ENCODE measurements at places on chromosomes 5 and 9.

- DNase-seq = peak; percentile 22
Observed at GRCh38 chr5:142717582-142718215, 31.8 kb upstream of the FGF1 start.

DNA sequence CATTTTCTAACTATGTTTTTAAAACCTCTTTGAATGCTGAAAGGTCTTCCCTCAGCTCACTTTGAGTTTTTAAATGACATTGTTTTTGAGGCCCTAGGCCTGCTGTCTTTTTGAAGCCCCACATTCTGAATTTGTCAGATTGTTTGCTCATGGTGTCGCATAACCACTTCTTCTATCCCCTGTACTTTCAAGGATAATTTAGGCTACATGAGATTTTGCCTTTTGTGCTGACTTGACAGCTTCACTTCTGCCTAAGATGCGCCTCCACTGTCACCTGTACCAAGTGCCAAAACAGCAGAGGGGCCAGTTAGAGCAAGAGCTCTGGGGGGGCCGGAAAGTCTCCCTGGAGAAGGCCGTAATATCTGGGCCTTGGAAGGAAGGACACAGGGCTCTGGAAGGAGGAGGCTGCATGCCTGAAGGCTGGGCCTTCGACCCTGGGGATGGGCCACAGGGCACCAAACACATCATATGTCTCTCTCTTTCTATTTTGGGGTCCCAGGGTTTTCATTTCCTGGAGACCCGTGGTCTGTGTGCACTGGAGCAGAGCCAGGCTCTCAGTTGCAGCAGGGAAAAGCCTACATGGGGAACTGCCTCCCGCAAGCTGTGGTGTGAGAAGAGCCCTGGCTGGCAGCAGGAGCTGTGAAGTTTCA lies 49.1 kb downstream of the NDST1 start:
- no peak for DNase-seq

- DNase-seq = no peak
Observed at GRCh38 chr5:11152368-11152767, 391.3 kb upstream of the DAP start.

DNA sequence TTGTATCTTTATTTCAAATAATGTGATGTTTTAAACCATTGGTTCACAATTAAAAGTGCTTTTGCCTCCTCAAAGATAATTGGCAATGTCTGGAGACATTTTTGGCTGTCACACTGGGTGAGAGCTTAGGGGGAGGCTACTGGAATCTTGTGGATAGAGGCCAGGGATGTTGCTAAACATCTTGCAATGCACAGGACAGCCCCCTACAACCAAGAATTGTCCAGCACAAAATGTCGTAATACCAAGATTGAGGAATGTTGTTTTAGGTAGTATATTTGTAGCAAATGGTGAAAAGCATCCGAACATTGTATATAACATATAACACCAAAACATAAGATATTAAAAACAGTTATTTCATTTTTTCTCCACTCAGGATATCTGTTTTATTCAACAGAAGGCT lies 99.8 kb downstream of the SLC44A1 start:
- DNase-seq = no peak

DNA sequence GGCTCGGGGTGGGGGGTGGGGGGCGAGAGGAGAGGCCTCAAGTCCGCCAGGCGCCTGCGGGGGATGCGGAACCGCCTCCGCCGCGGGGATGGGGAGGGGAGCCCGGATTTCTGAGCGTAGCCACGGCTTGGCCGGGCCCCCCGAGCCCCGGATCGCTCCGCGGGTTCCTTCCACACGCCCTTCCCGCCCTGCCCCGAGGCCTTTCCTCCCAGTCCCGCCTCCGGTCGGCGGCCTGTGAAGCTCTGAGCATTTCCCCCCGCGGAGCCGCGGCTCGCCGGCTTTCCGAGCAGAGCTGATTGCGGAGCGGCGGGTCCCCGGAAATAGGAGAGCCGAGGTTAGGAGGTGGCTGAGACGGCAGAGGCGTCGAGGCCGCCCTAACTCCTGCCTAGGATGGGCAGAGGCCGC lies 6.1 kb downstream of the IRX4 start:
- DNase-seq = no peak

GRCh38 chr9:117887383-117887782 lies 183.2 kb downstream of the TLR4 start:
- DNase-seq = no peak

DNA sequence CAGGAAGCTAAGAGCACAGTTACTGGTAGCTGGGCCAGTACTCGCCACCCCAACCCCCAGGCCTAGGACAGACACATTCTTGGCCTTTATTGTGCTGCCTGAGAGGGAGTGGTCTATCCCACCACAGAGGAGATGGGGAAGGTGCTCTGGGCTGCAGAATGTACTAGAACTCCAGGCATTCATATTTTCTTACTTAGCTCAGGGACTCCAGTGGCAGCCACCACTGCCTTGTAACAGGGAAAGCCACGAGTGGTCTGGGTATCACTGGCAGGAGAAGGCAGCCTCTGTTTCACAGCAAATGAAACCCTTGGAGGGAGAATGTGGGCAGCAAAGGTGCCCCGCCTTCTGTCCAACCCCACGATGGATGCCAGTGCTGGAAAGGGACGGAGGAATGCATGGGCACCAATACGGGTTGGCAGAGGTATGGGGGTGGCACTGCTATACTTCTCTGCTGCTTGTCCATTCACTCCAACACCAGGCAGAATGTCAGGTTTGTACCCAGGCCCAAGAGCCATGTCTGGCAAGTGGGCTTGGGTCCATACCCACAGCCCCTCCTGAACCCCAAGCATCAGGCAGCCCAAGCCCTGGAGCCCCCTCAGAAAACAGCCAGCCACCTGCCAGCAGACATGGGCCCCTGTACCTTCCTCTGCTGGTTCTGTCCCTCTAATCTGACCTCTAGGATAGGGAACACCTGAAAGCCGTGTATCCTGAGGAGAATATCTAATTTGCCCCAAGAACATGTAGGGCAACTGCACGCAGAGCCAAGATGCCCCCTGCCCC lies 4.6 kb downstream of the SEPTIN8 start:
- DNase-seq = no peak

- no peak for DNase-seq
Observed at GRCh38 chr9:74724317-74724716, 163.4 kb downstream of the TRPM6 start.

- no peak for DNase-seq
Observed at GRCh38 chr5:16467363-16468219, 2.0 kb upstream of the ZNF622 start.

GRCh38 chr5:88452820-88453219 lies 184.2 kb upstream of the TMEM161B start:
- no peak for DNase-seq
